ENCODE measurements at places on chromosomes 1 and 21.

GRCh38 chr1:115726570-115726969 lies 41.9 kb downstream of the CASQ2 start:
- DNase-seq: no peak

DNA sequence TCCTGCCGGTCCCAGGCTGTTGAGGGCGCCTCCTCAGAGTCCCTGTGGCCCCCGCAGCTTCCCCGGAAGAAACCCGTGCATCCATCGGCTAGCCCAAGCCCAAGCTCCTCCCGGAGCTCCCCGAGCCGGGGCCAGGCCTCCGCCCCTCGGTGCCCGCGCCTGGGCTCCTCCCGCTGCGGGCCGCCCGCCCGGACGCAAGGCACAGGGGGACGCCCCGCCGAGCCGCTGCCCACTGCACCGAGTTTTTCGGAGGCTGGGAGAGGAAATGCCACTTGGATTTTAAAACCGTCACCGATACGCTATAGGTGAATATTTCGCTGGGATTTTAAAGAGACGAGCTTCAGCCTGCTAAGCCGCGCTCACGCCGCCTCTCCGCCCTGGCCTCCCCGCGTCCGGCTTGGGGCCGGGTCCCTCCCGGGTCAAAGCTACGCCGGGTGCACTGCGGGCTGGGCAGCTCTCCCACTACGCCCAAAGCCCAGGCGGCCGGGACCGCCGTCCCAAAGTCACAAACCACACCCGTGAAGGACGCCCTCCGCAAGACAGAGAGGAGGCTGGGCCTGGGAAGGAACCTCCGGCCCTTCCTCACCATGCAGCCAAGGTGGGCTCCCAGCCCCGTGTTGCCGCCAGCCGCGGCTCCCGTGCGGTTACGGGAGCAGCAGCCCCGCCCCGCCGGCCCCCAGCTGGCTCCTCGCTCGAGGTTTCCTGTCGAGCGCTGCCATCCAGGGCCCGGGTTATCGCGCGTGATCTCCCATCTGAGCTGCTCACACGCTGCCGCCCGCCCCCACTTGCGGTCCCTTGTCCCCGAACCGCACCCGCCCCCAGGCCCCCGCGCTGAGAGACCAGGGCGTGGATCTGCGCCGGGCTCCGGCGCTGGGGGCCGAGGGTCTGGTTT lies 63.2 kb downstream of the CD247 start:
- peak; percentile 32 for DNase-seq

GRCh38 chr1:11342621-11343032 lies 69.6 kb downstream of the UBIAD1 start:
- DNase-seq: no peak

DNA sequence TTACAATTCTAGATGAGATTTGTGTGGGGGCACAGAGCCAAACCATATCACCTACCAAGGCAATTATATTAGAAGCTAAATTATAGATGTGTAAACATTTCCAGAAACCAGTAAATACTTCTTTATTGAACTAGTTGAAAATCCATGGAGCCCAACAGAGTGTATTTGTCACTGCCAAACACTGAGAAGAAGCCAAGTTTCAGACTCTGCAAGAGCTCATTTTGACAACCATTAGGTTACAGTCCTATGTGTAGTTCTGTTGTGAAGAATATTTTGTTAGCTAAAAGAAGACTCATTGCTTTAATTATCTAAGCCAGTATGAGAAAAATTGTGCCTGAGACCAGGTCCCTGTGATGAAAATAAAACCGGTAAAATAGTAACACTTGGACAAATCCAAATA lies 358.9 kb upstream of the SGIP1 start:
- no peak for DNase-seq
